ENCODE measurements at places on chromosomes 4 and X. TPM values are rescaled to one million over a fixed set of nuclear protein-coding genes. Genes with fewer than 3 reads are reported as not detected.

The PSAPL1 gene
- not detected for polyA plus RNA-seq

The CTAG1B gene
- not detected for polyA plus RNA-seq

The FAM47C gene
- polyA plus RNA-seq, result not detected

The RRH gene
- not detected for polyA plus RNA-seq

The HS3ST1 gene
- 2.1 TPM for polyA plus RNA-seq

The COPS4 gene
- 40.3 TPM for polyA plus RNA-seq

The MAML3 gene
- polyA plus RNA-seq, result 1.2 TPM

The DCAF4L1 gene
- 0.51 TPM for polyA plus RNA-seq

The SFRP2 gene
- polyA plus RNA-seq, result 0.30 TPM

The TENT5D gene
- not detected for polyA plus RNA-seq

The DGAT2L6 gene
- not detected for polyA plus RNA-seq

The ZFX gene
- polyA plus RNA-seq, result 9.9 TPM

The EMCN gene
- 25.1 TPM for polyA plus RNA-seq

The IQSEC2 gene
- 19.4 TPM for polyA plus RNA-seq

The RBM47 gene
- polyA plus RNA-seq, result 0.41 TPM

The KCND1 gene
- polyA plus RNA-seq, result 0.44 TPM

The CHRDL1 gene
- polyA plus RNA-seq, result 1.0 TPM

The ATP2B3 gene
- not detected for polyA plus RNA-seq

The PHKA2 gene
- 61.1 TPM for polyA plus RNA-seq

The SOWAHD gene
- 0.12 TPM for polyA plus RNA-seq

The F8A3 gene
- not detected for polyA plus RNA-seq

The MFAP3L gene
- polyA plus RNA-seq, result 1.0 TPM

The CSN1S1 gene
- 0.26 TPM for polyA plus RNA-seq

The PPP3CA gene
- polyA plus RNA-seq, result 9.2 TPM

The FGF5 gene
- 0.13 TPM for polyA plus RNA-seq

The MAGEA2 gene
- polyA plus RNA-seq, result not detected

The FGFR3 gene
- 6.6 TPM for polyA plus RNA-seq

The C4orf36 gene
- not detected for polyA plus RNA-seq

The MAGEC1 gene
- polyA plus RNA-seq, result not detected

The PCDH7 gene
- polyA plus RNA-seq, result 12.2 TPM

The ARMCX2 gene
- 19.1 TPM for polyA plus RNA-seq

The DMP1 gene
- not detected for polyA plus RNA-seq

The VGLL1 gene
- polyA plus RNA-seq, result not detected

The CCNB3 gene
- polyA plus RNA-seq, result 0.12 TPM

The ZFP92 gene
- 0.23 TPM for polyA plus RNA-seq

The AR gene
- polyA plus RNA-seq, result 3.0 TPM

The FABP2 gene
- 0.01 TPM for polyA plus RNA-seq

The ERCC6L gene
- not detected for polyA plus RNA-seq

The ESX1 gene
- not detected for polyA plus RNA-seq

The HDAC6 gene
- polyA plus RNA-seq, result 102 TPM

The CYSLTR1 gene
- polyA plus RNA-seq, result 0.51 TPM

The ERAS gene
- not detected for polyA plus RNA-seq

The GCNA gene
- polyA plus RNA-seq, result 1.5 TPM

The CCDC110 gene
- polyA plus RNA-seq, result 0.29 TPM

The PABPC5 gene
- 0.42 TPM for polyA plus RNA-seq

The FAM53A gene
- 0.73 TPM for polyA plus RNA-seq

The ARHGAP6 gene
- polyA plus RNA-seq, result 3.1 TPM

The EXOC1L gene
- polyA plus RNA-seq, result 0.12 TPM

The ETDA gene
- not detected for polyA plus RNA-seq

Measured in heart right ventricle (tissue), 16 donors.